SK-N-SH (cell line): ENCODE measurements at places on chromosomes 1 and 21. TPM values are rescaled to one million over a fixed set of nuclear protein-coding genes. Genes with fewer than 3 reads are reported as not detected.

DNA sequence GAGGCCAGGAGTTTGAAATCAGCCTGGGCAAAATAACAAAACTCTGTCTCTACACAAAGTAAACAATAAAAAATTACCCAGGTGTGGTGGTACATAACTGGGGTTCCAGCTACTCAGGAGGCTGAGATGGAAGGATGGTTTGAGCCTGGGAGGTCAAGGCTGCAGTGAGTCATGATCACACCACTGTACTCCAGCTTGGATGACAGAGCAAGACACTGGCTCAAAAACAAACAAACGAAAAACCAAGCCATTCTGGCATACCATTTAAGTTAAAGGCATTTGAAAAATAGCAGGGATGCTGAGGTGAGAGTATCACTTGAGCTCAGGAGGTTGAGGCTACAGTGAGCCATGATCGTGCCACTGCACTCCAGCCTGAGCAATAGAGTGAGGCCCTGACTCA is 5.3 kb upstream of the ALDH9A1 start:
- H3K4me1 ChIP-seq = no peaks in the 10 kb centered on the region
- no peaks in the 10 kb centered on the region; the same call in 1 of the 2 replicates for H3K27me3 ChIP-seq
- H3K36me3 ChIP-seq = no peaks in the 10 kb centered on the region
- H3K4me3 ChIP-seq = no peak overlapping the region

The COL16A1 gene
- polyA plus RNA-seq = 9.0 and 10.4 TPM in 2 replicates

The APCS gene
- polyA plus RNA-seq = not detected in 2 replicates

The GREM2 gene
- 0.94 and 1.5 TPM in 2 replicates for polyA plus RNA-seq
